ENCODE measurements at places on chromosomes 11 and 22.

- no peak for DNase-seq
Measured at GRCh38 chr22:24541681-24542515, 13.0 kb downstream of the GUCD1 start.

- no peak for DNase-seq
Measured at GRCh38 chr11:69302447-69303020, 8.6 kb downstream of the MYEOV start.

- no peak for DNase-seq
Measured at GRCh38 chr11:72308226-72309073, 64.5 kb upstream of the PHOX2A start.

DNA sequence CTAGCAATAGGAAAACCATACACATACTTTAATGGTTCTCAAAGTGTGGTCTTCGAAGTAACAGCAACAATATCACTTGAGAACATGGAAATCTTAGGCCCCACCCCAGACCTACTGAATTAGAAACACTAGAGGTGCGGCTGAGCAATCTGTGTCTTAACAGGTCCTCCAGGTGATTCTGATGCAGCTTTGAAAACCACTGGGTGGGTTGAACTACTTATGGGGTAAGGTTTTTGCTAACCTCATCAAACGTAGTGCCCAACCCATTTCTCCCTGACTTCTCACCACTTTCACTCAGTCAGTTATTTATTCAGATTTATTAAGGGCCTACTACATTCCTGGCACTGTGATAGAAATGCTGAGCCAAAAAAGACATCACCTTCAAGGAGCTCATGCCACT, 3.7 kb downstream of the MPZL2 start:
- DNase-seq: no peak

DNA sequence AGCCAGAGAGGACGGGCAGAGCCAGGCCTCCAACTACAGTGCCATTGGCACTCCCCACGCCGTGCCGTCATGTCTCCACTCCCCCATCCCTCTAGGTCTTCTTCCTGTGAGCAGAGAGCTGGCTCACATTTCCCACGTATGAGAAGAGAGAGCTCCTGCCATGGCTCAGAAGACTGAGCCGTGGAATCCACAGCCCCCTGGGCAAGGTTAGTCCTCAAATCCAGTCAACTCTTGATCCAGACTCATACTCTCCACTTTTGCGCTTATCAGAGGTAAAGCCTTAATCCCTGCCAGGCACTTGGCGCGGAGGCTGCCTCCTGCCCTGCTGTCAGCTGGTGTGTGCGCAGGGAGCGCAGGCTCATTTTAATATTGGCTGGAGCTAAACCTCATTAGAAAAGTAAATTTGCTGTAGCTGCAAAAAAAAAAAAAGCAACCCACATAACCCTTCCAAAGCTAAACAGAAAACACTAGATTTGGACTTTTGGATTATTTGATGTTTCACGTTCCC, 4.7 kb downstream of the B3GAT1 start:
- peak; percentile 24 for DNase-seq

- no peak for DNase-seq
Measured at GRCh38 chr11:30357872-30358271, 35.0 kb downstream of the ARL14EP start.

GRCh38 chr11:134287561-134287960, 11.4 kb downstream of the GLB1L3 start:
- no peak for DNase-seq

GRCh38 chr11:69005631-69006368, 7.2 kb downstream of the MRGPRF start:
- DNase-seq: no peak

DNA sequence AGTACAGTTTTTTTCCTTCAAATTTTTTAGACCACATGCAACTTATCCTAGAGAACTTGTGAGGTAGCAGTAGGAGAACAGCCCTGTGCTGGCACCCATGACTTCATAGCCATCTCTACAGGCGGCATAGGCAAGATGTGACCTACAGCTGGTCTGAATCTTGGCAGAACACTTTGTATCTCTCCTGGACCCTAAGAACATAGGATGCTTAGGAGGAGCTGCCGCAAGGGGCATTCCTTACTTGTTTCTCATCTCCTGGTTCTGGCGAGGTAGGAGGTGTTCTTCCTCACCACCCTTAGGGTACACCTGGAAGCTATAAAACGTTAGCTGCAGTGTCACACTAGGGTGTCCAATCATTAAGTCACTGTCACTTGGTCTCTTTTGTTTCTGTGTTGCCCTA, 16.4 kb downstream of the CWC15 start:
- no peak for DNase-seq

- DNase-seq: no peak
Measured at GRCh38 chr22:37508431-37508992, 10.7 kb downstream of the CARD10 start.

- no peak for DNase-seq
Measured at GRCh38 chr11:96614846-96615245, 225.0 kb downstream of the JRKL start.

DNA sequence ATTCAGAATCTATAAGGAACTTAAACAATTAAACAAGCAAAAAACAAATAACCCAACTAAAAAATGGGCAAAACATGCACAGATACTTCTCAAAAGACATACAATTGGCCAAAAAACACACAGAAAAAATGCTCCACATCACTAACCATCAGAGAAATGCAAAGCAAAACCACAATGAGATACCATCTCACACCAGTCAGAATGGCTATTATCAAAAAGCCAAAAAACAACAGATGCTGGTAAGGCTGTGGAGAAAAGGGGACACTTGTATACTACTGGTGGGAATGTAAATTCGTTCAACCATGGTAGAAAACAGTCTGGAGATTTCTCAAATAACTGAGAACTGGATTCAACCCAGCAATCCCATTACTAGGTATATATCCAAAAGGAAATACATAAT, 24.8 kb downstream of the ENTHD1 start:
- DNase-seq: no peak

DNA sequence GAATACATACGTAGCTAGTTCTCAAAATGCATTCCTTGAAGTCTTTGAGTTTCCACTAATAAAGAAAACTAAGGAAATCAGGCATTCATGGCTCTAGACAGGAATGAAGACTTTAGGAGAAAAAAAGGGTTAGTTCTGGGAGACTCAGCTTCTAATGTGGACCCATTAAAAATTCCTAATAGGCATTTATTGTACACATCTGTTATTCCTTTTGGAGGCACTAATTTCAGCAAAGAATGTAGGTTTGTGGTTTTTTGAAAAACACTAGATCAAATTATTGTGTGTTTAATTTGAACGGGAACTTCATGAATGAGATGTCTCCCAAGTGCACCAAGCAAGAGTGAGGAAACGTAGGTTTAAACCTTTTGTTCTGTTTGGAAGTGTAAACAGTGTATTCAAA, 42.7 kb downstream of the PARVA start:
- DNase-seq: no peak

- DNase-seq: no peak
Measured at GRCh38 chr22:48901324-48901723, 926.3 kb downstream of the BRD1 start.

GRCh38 chr11:1336836-1337646, 27.6 kb upstream of the TOLLIP start:
- DNase-seq: no peak

GRCh38 chr11:112810951-112811350, 150.3 kb upstream of the NCAM1 start:
- no peak for DNase-seq

GRCh38 chr22:50301581-50301991, 5.9 kb downstream of the PLXNB2 start:
- no peak for DNase-seq

- no peak for DNase-seq
Measured at GRCh38 chr11:2528301-2529050, 83.7 kb downstream of the KCNQ1 start.
